ENCODE measurements at places on chromosomes 1 and 21.

- DNase-seq = no peak
These were observed 83.9 kb downstream of the NID1 start for GRCh38 chr1:235980976-235981375.

GRCh38 chr21:45598666-45599065, 44.9 kb upstream of the PCBP3 start:
- no peak for DNase-seq

- peak; percentile 62 for DNase-seq
These were observed 88.8 kb upstream of the ETS2 start for GRCh38 chr21:38716942-38717341.

GRCh38 chr21:43333298-43334062, 93.5 kb downstream of the SIK1 start:
- peak; percentile 68 for DNase-seq

DNA sequence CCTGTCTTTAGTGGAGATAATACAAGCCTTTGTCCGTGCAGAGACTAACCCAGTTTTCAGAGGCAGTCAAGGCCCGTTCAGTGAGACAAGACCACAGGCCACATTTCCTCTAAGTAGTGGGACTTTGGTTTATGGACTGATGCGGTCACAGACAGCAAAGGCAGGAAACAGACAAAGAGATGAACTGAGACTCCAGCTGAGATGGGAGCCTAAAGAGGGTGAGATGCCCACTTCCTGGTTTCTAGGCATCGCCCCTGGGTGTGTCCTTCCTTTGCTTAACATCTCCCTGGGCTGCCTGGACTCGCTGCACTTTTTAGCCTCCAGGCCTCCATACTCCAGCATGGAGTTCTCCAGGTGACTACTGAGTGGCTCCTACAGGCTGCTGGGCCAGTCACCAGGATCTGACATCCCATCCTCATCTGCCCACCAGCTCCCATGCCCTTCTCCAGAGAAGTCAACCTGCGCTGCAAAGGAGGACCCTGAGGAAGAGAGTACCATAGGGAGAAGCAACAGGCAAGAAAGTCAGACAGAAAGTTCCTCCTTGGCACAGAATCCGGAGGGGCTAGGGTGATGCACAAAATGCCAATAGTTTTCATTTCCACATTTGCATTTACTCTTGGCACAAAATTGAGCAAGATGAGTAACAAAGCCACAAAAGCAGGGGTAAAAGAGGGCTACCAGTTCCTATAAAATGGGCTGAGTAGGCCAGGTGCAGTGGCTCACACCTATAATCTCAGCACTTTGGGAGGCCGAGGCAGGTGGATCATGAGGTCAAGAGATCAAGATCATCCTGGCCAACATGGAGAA, 15.1 kb downstream of the THEMIS2 start:
- DNase-seq = peak; percentile 42

DNA sequence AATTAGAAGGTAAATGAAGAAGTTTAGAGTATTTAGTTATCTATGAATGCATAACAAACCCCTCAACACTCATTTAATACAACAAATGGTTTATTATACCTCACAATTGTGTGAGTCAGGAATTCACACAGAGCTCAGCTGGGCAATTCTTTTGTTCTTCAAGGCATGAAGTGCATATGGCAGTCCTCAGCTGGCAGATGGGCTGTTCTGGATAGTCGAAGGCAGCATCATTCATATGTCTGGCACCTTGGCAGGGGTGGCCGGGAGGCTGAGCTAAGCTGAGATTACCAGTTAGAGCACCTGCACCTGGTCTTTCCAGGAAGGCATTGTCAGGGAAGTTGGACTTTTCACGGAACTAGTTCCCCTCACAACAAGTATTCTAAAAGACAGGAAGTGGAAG, 286.2 kb upstream of the DUSP10 start:
- DNase-seq = no peak

DNA sequence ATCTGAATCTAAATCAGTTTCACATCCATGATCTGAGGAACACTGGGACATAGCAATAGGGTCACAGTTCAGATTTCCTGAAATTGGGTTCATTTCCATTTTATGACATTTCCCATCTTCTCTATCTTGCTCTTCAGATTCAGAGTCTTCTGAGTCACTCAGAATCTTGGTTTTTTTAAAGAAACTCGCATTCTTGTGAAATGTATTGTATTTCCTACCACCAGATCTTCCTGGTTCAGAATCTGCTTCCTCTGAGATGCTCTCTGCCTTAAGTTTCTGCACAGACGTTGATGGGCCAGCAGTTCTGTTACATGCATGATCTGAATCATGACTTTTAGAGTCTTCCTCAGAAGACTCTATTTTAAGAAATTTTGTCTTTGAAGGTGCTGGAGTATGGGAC, 15.5 kb upstream of the PSMG1 start:
- DNase-seq = no peak

DNA sequence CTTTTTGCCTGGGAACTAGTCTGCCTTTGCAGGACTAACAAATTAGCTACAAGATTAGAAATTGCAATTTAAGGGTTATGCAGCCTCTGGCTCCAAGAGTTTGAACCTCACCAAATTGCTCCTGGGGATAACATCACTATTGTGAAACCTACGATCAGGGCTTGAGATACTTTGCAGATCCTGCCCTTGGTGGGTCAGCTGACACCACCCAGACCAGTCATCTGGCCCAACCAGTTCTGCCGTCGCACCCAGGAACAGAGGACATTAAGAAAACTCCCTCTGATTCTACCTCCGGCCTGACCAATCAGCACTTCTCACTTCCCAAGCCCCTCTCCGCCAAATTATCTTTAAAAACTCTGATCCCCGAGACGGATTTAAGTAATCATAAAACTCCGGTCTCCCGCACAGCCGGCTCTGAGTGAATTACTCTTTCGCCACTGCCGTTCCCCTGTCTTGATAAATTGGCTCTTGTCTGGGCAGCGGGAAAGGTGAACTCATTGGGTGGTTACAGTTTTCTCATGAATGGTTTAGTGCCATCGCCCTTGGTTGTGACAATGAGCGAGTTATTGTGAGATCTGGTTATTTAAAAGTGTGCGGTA, 32.9 kb upstream of the B3GALT5 start:
- DNase-seq = no peak

- DNase-seq = peak; percentile 15
These were observed 34.4 kb downstream of the PHC2 start for GRCh38 chr1:33396188-33397124.

DNA sequence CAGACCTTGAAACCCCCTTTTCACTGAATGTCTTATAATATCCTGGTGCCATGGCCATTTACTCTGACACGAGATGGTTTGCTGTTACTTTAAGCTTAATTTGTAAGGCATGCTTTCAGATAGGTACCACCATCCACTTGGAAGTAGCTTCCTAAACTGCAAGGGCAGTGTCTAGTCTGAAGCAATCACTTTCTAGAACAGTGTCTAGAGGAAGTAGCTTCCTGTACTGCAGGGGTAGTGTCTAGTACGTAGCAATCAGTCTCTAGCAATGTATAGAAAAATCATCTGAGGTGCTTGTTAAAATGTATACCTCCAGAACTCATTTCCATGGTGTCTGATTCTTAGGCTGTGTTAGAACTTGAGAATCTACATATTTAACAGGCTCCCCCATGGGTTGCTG, 42.5 kb downstream of the ZBTB40 start:
- DNase-seq = no peak

DNA sequence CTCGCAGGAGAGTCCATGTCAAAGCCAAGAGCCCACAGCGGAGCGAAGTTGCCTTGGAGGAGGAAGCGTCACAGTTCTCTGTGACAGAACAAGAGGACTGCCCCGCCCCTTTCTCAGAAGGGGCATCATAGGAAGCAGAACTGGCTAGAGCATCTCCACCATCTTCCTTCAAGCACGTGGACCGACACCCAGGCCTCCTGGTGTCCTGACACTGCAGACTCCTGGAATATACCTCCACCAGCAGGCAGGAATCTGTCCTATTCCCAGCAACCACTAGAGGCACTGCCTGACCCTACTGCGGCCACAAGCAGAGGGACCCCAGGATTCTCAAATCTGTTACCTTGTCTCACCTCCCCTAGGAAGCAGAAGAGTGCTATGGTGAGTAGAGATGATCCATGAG, 37.8 kb downstream of the GPA33 start:
- peak; percentile 10 for DNase-seq

DNA sequence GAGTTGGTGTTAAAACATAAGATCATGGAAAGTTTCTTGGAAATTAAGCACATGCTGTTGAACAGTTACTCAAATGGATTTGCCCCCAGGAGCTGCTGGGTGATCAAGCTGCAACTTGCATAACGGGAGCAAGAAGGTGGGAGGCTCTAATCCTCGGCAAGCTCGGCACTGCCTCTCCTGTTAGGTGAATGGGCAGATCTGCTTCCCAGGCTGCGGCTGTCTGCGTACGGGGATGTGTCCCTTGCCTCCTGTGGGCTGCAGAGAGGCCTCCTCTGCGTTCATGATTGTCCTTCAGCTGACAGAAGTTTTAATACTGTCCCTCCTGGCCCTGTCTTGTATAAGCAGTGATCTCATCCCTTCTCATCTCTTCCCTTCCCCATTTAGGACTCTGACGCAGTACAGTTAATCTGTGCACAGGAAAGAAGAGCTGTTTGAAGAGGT, 36.7 kb downstream of the ATP1A1 start:
- DNase-seq = no peak

DNA sequence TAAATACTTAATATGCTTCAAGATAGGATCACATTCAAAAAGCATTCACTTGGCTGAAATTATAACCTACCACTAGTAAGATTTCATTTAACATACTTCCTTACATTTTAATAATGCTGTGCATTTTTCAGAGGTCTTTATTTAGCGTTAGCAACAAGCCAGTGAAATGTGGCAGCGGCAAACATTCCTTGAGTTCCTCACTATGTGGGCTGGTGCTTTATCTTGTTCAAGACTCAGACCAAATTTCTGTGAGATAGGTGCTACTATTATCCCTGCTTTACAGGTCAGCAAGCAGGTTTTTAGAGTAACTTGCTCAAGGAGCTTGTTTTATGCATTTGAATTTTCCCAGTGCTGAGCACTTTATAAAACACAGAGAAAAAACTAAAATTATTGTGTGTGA, 132.7 kb downstream of the PLPPR4 start:
- DNase-seq = no peak

- no peak for DNase-seq
These were observed 4.6 kb downstream of the POFUT2 start for GRCh38 chr21:45283035-45283610.

DNA sequence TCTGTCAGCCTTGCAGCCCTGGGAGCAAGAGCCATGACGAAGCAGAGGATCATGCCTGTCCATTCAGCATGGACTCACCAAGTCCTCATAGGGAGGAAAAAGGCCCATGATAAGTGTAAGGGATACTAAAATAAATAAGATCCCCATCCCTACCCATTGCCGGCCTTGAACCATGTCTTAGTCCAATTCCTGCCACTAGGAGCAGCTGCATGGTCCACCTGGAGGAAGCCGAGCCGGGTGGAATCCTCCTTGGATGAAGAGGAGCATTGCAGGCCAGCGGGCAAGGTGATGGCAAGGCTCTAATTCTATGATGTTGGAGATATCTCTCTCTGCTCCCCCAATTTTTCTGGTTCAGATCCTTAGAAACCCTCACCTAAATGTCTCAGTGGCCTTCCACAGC, 38.7 kb upstream of the SYT6 start:
- DNase-seq = no peak

DNA sequence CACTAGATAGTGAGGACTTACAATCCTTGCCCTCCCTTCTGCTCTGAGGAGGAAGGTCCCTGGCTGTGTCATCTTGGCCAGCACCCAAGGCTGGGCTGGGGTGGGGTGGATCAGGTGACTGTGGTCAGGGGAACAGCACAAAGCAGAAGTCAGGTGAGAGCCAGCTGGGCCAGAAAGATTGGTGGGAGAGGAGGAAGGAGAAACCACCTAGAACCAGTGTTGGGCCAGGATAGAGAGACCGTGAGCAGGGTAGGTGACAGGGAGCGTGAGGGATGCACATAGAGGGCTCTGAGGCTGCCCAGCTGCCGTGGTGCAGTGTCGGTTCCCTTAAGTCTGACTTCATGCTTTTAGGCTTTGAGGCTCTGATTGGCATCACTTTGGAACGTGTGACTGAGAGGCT, 22.7 kb downstream of the NCF2 start:
- peak; percentile 7 for DNase-seq

GRCh38 chr1:54488779-54489626, 59.0 kb upstream of the ACOT11 start:
- DNase-seq = peak; percentile 69

DNA sequence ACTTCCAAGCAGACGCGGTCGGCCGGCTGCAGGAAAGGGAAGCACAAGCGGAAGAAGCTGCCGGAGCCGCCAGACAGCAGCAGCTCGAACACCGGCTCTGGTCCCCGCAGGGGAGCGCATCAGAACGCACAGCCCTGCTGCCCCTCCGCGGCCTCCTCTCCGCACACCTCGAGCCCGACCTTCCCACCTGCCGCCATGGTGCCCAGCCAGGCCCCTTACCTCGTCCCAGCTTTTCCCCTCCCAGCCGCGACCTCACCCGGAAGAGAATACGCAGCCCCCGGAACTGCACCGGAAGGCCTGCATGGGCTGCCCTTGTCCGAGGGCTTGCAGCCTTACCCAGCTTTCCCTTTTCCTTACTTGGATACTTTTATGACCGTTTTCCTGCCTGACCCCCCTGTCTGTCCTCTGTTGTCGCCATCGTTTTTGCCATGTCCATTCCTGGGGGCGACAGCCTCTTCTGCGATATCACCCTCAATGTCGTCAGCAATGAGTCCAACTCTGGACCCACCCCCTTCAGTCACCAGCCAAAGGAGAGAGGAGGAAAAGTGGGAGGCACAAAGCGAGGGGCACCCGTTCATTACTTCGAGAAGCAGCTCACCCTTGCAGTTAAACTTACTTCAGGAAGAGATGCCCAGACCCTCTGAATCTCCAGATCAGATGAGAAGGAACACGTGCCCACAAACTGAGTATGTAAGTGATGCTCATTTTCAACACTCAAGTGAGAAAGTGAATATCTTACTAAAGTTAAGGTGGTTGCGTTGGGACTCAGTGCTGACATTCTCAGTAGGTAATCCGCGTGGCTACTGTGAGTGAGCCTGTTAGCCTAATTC, 25.5 kb downstream of the UTS2 start:
- no peak for DNase-seq

Data from RPMI7951 (cell line).